Activated T-cell treated with anti-CD3 and anti-CD28 coated beads for 24 hours (primary cell): ENCODE measurements at places on chromosomes 12 and 14.

- no peak for DNase-seq
Observed at GRCh38 chr12:63410197-63410596, 258.1 kb downstream of the DPY19L2 start.

DNA sequence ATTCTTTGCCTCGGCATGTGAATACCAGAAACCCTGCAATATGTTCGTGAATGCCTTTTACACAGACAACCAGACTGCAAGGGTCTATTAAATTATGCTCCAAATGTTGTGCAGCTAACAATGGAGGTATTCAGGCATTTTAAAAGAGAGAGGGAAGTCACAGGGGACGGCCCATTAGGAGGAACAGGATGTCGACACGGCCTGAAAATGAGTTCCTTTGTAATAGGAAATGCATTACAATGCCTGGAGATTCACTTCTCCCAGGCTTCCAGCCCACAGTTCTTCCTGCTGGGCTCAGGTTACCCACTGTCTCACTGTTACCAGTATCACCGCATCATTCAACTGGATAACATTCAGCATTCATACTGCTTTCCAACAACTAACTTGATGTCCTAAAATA, 2.5 kb downstream of the DUSP6 start:
- DNase-seq = no peak

- no peak for DNase-seq
Observed at GRCh38 chr14:95516554-95517181, at the start of gene SYNE3. Gene SYNE3, minus strand, starts transcription at chr14:95516650. Its CDS starts 40,829 bp downstream, at chr14:95475821.

- no peak for DNase-seq
Observed at GRCh38 chr14:101600891-101601605, 39.8 kb downstream of the DIO3 start.

DNA sequence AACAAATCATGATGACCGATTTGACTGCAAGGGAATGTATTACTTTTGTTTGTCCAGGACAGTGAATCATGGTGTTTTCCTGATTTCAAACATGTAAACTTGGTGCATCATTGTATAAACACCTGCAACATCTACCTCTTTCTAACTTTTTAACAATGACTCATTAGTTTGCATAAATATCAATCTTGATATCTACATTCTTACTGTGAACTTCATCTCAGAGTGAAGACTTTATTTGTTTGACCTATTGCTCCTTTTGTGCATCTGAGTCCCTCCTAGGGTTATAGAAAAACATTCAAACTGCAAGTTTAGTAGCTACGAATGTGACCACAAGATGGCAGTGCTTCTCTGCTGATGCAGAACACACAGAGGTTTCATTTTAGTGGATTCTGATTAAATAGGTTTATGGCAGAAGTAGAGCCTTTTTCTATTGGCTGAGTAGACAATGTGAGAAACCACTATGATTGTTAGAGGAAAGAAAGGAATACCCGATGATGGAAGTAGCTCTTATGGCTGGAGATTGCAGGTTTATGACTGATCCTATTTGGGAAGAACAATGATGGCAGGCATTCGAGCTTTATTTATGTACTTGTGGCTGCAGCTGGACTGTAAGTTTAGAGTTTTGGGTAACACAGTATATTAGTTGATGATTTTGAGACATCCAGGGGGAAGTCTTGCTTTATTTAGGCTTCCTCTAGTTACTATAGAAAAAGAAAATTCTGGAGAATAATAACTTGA, 244.2 kb upstream of the OR4E1 start:
- peak; percentile 40 for DNase-seq

DNA sequence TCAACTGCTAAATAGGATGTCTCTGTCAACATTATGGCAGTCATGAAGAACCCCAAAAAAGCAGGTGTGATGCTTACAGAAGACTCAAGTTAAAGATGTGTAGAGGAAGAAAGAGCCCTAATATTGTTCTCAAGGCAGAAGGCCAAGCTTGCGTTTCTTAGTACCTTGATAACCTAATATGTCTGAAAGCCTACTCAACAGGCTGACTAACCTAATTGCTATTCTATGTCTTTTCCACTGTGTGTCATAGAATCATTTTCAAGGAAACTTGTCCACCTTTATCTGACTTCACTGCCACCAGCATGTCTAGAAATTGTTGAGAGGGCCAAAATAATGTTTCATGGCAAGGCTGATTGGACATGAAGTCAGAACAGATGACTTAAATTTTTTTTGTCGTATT, 373.2 kb downstream of the BTG1 start:
- DNase-seq = no peak

GRCh38 chr12:18239526-18239925, 21.8 kb upstream of the PIK3C2G start:
- no peak for DNase-seq

DNA sequence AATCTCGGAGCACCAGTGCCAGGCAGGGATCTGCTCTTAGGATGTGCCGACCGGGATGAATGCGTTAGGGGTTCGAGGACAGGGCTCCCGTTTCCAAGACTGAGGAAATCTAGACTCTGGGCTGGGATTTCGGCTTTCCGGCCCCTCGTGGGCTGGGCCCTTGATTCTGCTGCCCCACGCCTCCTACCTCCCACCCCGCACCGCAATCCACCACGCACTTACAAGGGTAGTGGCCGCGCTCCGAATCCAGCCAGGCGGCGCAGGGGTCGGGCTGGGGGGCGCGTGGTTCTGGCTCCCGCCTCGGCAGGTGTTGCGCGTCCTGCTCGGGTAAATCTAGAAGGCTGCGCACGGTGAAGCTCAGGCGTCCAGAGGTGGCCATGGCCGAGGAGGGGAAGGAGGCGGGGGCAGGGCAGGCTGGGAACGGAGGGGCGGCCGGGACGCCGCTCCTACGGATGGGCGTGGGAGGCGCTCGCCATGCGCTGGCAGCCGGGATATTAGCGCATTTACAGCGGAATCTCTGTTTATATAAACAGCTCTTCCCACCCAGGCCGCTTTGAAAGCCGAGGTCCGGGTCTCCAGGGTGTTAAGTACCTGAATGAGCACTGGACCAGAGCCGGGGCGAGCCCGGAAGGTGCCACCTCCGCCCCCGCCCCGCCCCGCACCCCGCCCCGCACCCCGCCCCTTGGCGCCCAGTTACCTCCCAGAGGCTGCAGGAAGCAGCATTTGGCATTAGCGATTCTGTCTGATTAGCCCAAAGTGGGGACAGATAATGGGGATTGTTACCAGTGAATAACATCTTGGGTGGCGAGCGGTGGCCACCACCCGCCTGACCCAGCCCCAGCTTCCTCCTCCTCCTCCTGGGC, at the start of gene NKX2-8:
TSS of gene NKX2-8 (minus strand) at position 604 of the 863 bp plus-strand sequence. CDS start at position 379, 225 bp downstream.
- DNase-seq = no peak

DNA sequence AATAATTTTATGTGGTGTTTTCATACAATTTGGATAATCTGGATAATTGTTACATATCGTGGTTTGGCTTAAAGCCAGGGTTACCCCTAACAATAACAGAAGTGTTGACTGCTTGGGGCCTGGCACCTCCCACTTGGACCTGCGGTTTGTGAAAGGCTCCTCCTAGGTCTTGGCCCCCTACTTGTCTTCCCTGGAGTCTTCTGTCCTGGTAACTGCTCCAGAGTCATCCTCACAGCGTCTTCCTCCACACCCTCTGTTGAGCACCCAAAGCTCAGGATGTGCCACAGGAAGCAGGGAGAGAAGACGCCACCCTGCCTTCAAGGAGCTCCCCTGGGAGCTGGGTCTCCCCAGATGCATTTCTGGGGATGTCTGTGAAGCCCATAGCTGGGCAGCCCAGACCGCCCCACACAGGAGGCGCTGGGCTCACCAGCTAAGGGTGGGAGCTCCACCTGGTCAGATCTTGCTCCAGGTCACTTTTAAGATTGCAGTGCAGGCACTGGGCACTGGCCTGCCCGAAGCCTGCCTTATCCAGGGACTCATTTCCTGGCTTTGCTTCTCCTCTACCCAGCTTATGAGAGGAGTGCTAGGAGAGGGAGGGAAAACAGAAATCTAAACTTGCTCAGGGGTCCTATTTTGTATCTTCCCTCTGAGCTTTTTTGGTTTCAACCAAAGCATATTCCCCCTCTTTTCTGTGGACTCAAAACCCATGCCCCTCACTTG, 98.2 kb downstream of the ZFP36L1 start:
- DNase-seq = no peak

- no peak for DNase-seq
Observed at GRCh38 chr14:99941211-99941610, 124.0 kb upstream of the EVL start.

- no peak for DNase-seq
Observed at GRCh38 chr14:92645841-92646478, 102.5 kb downstream of the LGMN start.

DNA sequence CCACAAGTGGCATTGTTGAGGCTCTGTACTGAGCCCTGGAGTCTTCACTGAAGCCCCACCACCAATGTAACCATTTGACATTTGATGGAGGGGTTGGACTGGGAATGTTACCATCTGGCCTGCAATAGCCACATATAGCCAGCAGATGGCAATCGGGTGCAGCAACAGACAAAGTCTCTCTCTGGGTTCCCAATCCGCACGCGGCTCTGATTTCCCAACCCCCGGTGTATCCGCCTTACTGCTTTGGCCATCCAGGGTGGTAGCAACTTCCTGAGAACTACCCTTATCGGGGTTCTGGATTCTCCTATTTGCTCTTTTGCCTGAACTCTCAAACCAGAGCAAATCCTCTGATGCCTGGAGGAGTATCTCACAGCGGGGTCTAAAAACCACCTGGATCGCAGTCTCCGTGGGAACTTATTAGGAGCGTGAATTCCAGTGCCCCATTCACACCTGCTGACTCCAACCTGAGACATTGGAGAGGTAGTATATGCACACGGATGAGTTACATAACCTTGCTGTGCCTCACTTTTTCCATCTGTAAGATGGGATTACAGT, 14.2 kb downstream of the VRTN start:
- DNase-seq = peak; percentile 59

DNA sequence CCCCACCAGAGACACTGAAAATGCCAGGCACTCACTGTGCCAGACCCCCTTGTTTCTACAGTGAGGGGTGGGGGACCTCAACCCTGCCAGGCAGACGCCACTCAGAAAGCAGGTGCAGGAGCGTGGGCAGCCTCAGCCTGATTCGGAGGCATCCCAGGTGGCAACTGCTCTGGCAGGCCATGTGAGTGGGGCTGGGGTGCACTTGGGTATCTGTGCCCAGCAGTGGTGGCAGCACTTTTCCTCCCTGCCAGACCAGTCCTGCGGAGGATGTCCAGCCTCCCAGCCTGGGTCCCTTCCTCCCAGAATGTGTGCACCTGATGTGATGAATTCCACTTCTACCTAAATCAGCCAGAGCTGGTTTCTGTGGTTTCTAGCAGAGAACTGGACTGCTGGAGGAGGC, 13.4 kb upstream of the TTC7B start:
- DNase-seq = no peak
